ENCODE measurements at places on chromosomes 1 and 21. TPM values are rescaled to one million over a fixed set of nuclear protein-coding genes. Genes with fewer than 3 reads are reported as not detected.

ENSA gene
- 178 TPM for total RNA-seq

PYHIN1 gene
- total RNA-seq: not detected

EXTL1 gene
- total RNA-seq: 1.3 TPM

KIAA0319L gene
- total RNA-seq: 76.7 TPM

H3-3A gene
- 353 TPM for total RNA-seq

ABCA4 gene
- not detected for total RNA-seq

HSF2BP gene
- total RNA-seq: 3.5 TPM

PCBP3 gene
- total RNA-seq: 1.3 TPM

TNFRSF1B gene
- total RNA-seq: 0.27 TPM

GJC2 gene
- total RNA-seq: 0.38 TPM

ILDR2 gene
- total RNA-seq: 3.8 TPM

MX1 gene
- 40.8 TPM for total RNA-seq

JAM2 gene
- 2.0 TPM for total RNA-seq

SELL gene
- not detected for total RNA-seq

MYCL gene
- 8.2 TPM for total RNA-seq

GJA5 gene
- total RNA-seq: 0.29 TPM

MFAP2 gene
- 64.0 TPM for total RNA-seq

SPRR2B gene
- total RNA-seq: not detected

CHIA gene
- total RNA-seq: not detected

ERRFI1 gene
- total RNA-seq: 61.5 TPM

PKP1 gene
- total RNA-seq: 11.6 TPM

All from kidney epithelial cell (primary cell).